ENCODE measurements at places on chromosomes 4 and X. TPM values are rescaled to one million over a fixed set of nuclear protein-coding genes. Genes with fewer than 3 reads are reported as not detected.

The SMIM31 gene
- total RNA-seq = not detected

The TLR7 gene
- 0.07 TPM for total RNA-seq

The UGT2B7 gene
- total RNA-seq = not detected

The IL9R gene
- total RNA-seq = 21.9 TPM

The PGM2 gene
- total RNA-seq = 33.5 TPM

The UBE2K gene
- 67.4 TPM for total RNA-seq

The TRIM61 gene
- total RNA-seq = 1.9 TPM

The S100G gene
- total RNA-seq = not detected

The CSAG1 gene
- total RNA-seq = not detected

The CFAP47 gene
- not detected for total RNA-seq

The HTN3 gene
- not detected for total RNA-seq

The CXorf49 gene
- total RNA-seq = not detected

The SNX12 gene
- total RNA-seq = 34.5 TPM

The TMEM154 gene
- total RNA-seq = 32.2 TPM

The BBS7 gene
- total RNA-seq = 11.6 TPM

The IL2 gene
- 0.60 TPM for total RNA-seq

The QRFPR gene
- not detected for total RNA-seq

The CYSLTR1 gene
- 40.4 TPM for total RNA-seq

The SLC26A1 gene
- 0.18 TPM for total RNA-seq

The POLN gene
- 2.7 TPM for total RNA-seq

Measured in activated naive CD4-positive, alpha-beta T cell treated with anti-CD3 and anti-CD28 coated beads, Interleukin-2, amount 10 ng/mL, durations not matched to agents 5 hours and 36 hours (primary cell).